ENCODE measurements at places on chromosomes 6 and 20.

DNA sequence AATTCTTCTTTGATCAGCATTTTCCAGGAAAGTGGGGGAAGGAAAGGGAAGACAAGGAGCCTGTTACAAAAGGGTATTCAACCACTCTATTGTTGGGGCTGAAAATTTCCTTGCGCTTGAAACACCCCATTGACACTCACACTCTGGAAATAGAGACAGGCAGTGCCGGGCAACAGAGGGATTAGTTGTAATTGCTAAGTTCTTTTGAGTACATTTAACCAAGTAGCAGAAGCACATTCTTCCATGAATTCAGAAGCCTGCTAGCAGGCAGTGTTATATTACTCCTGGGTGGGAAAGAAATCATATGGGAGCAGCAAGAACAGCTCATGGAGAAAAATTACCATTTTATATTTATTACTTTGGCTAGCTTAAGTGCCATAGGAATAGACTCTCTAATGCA is 745.5 kb downstream of the C6orf118 start:
- no peak for DNase-seq

DNA sequence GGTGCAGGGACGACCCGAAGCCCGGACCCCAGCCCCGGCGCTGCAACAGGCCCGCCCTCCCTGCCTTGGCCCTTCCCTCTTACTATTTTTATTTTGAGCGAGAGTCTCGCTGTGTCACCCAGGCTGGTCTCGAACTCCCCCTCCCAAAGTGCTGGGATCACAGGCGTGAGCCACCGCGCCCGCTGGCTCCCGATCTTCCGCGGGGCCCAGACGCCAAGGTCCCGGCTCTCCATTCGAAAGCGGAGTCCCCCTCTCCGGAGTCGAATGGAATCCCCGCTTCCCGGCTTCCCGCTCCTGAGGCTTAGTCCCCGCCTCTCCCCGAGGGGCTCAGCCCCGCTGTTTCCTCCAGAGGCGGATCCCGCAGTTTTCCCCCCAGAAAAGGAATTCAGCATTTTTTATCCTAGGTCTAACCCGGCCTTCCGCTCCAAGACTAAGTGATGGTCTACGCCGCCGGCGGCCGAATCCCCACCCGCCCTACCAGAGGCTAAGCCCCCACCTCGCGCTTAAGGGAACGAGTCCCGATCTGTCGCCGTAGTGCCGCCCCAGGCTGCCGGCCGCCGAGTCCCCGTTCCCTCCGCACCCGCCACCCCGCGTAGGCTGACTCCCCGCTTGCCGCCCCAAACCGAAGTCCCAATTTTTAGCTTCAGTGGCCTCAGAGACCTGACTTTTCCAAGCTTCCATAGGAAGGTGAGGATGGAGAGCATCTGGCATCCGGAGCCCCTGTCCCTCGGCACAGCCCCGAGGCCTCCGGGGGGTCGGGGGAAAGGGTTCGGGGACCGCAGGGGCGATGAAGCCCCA is 11.5 kb upstream of the TMC2 start:
- DNase-seq = peak; percentile 36

DNA sequence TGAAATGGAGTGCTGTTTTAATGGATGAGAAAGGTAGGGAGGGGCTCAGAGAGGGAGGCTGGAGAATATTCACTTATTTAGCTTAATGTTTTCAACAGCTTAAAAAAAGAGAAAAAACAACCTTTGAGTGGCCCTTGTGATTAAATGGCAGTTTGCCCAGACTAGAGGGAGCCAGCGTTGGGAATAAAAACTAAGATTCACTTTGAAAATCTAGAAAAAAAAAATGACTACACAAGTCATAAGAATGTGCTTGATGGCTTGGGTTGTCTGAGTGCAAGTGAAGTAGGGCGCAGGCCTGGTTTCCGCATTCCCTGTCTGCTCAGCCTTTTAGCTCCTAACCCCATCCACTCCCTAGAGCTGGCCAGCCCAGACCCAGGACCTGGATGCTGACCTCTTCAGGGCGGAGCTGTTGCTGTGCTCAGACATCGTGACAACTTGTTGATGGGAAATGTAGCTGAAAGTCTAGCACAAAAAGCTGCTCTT is 28.9 kb downstream of the UTRN start:
- no peak for DNase-seq

- no peak for DNase-seq
Observed at GRCh38 chr20:44394452-44394701, 38.9 kb downstream of the HNF4A start.

- peak; percentile 55 for DNase-seq
Observed at GRCh38 chr6:24719125-24719971, at the start of gene C6orf62. Gene C6orf62 (minus strand): TSS chr6:24719154. CDS start chr6:24718668, 486 bp downstream.

DNA sequence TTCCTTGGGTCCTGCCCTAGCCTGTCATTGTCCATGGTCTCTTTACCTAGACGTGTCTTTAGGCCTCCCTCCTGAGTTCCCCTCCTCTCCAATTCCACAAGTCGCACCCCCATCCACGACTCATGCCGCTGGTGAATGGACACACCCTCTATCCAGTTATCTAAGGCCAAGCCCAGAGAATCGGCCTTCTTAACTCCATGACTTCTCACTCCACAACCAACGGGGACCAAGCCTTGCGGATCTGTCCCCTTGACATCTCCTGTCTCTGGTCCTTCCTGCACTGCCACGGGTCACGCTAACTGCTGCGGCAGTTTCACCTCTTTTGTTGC is 7.0 kb upstream of the RREB1 start:
- no peak for DNase-seq

GRCh38 chr6:210104-210456 is 82.2 kb upstream of the DUSP22 start:
- DNase-seq = no peak

- no peak for DNase-seq
Observed at GRCh38 chr6:74731931-74732330, 473.9 kb downstream of the COL12A1 start.

DNA sequence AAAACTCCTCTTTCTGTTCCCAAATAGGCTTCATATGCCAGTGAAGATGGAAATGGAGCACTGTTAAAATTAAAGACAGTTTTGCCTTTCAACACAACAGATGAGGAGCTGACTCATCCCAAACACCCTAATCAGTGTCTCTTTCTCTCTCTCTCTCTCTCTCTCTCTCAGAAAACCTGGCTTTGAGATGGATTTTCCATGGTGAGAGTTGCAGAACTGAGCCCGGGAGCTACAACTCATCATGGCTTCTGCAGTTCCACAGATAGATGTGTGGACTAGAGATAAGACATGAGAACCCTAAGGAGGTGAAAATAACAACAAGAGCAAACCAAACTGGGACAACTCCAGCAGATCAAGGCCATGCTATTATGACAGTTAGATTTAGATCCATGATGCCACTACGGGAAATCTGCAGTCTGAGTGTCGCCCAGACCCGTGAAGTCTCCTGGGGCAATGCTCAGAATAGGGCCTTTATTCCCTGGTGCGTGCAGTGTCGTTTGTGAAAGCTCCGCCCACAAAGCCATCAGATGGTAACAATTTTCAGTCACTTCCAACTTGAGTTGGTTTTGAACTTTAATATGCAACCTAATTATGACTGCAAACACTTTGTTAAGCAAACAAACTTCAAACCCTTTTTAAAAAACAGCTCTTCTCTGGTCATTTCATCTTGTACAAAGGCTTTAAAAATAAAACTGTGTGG is 338.2 kb upstream of the PREP start:
- no peak for DNase-seq

DNA sequence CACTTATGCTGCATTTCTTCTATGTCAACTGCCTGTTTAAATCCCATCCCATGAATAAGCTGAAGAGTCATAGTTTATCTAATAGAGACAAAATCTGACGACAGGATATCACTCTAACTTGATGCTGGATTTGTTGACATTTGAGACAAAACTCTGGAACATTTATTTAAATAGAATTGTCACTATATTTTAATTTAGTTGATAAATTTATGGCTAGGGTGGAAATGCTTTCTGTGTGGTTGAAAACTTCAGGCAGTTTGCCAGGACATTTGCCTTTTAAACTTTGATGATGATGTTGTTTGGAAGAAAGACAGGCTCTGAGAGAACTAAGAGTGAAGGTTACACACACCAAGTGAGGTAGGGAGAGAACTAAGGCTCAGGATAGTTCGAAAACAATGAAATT is 68.1 kb downstream of the GJA1 start:
- DNase-seq = no peak

- DNase-seq = peak; percentile 18
Observed at GRCh38 chr20:52972965-52973819, 1.0 kb downstream of the TSHZ2 start.

GRCh38 chr20:38395165-38395564 is 40.0 kb downstream of the SNHG17 start:
- no peak for DNase-seq

- DNase-seq = no peak
Observed at GRCh38 chr6:141158740-141159139, 974.0 kb upstream of the GJE1 start.

GRCh38 chr6:88780714-88781389 is 182.6 kb downstream of the RNGTT start:
- peak; percentile 6 for DNase-seq

DNA sequence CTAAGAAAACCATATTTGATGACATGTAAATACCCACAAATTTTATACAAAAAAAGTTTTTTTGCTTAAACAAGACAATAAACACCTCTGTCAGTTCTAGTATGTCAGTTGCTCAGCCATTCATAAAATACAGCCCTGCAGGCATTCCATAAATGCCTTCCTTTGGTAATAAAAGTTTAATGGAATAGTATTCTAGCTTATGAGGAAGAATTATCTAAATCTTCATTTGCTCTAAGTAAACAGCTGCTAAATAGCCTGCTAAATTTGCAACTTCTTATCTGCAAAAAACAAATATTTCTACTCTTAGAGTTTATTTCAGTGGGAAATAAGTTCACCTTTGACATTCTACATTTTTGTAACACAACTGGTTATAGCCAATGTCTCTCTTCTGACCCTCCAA is 108.8 kb downstream of the SMLR1 start:
- no peak for DNase-seq

DNA sequence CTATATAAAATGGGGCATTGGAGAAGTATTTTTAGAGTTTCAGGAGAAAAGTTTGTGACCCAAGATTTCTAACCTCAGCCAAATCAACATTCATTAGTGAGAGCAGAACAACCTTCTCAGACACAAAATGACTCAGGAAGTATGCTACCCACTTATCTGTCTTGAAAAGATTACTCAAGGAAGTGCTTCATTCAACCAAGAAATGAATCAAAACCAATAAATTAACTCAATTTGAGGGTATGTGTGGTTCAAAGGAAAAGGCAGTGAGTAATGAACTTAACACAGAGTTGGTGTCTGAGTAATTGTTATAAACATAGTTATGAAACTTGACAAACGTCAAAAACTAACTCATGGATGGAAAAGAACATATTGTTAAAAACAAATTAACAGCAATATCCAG is 227.6 kb downstream of the HAO1 start:
- no peak for DNase-seq

- no peak for DNase-seq
Observed at GRCh38 chr6:137688230-137688971, 178.7 kb upstream of the TNFAIP3 start.

GRCh38 chr20:19916531-19917485 is 100.4 kb upstream of the NAA20 start:
- no peak for DNase-seq

GRCh38 chr6:52361414-52361944 is 472 bp upstream of the PAQR8 start:
- no peak for DNase-seq

DNA sequence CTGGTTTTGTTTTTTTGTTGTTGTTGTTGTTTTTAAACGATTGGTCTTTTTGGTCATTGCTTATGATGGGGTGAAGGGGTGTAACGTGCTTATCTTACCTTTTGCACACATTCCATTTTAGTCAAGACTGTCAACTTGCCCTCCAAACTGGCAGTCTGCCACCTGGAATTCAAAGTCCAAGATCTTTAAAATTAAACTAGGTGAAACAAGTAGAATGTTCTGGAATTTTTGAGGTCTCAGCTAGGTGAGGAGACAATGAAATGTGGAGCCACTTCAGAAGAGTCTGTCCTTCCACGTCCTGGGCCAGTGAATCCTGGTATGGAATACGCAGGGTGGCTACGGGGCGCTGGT is 344.6 kb downstream of the ZFAND3 start:
- no peak for DNase-seq

- DNase-seq = no peak
Observed at GRCh38 chr6:100574836-100575235, 110.1 kb upstream of the SIM1 start.

DNA sequence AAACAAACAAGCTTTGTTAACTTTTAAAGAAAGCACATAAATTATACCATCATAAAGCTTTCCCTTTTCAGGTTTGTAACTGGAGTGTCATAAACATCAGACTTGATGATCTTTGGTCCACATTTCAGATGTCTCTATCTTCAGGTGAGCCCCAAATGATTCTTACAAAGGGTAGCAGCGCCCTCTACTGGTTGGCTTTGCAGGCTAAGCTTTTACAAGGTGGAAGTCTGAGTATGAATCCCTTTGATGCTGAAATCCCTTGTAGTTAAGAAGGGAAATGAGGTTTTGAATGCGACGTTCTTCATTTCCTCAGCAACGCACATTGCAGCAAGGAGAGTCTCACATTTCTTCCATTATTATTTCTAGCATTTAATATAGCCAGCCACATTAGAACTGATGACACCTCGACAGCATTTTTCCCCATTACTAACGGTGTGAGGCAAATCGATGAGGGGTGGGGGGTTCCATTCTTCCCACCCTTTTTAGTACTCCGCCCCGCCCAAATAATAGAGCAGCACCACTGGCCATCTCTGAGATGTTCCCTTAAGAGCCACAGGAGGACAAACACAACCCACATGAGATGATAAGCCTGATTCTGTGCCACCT is 126.3 kb upstream of the NT5E start:
- DNase-seq = peak; percentile 55

GRCh38 chr20:363319-364078 is 16.6 kb downstream of the NRSN2 start:
- DNase-seq = no peak

DNA sequence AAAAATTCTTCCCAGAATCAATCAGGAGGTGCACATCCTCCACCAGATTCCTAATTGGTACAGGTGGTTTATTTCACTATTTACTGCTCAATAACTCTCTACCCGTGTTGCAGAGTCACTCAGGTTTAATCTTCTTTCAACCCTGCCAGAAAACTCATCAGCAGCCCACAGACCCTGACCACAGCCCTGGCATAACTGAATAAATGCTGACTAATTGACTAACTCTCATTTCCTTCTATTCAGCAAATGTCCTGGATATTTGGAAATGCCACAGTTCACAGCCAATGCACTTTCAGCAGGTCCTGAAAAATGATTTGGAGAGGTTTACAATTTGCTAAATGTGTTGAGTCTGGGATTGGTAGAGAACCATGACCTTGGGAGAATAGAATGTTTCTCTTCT is 62.3 kb downstream of the TRMT6 start:
- DNase-seq = no peak
